GM04503 (cell line): ENCODE measurements at places on chromosomes 2 and 18.
A peak's percentile ranks its signal among the peaks of the same experiment; 100 is the strongest.

- DNase-seq, result no peak
These were observed 30.6 kb upstream of the CREB1 start for GRCh38 chr2:207499114-207499513.

- DNase-seq, result no peak
These were observed 10.7 kb downstream of the BAZ2B start for GRCh38 chr2:159605441-159606178.

- peak; percentile 79 for DNase-seq
These were observed 206.6 kb upstream of the RBMS1 start for GRCh38 chr2:160700021-160700814.

DNA sequence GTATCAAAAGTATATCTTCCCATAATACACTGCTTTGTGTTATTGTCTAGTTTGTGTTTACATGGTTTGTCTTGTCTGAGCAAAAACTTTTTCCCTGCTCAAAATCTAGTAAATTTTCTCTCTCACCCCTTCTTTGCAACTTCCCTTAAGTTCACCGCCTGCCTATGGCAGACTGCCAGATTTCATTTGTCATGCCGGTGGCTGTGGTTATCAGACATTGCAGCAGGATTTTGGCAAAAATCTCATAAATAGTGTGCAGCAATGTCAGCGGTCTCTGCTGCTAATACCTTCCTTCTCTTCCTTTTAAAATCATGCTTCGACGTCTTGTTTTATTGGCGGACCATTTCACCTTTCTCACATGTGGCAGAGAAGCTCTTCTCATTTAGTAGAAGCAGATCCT is 45.6 kb upstream of the TMEM178A start:
- DNase-seq, result no peak

DNA sequence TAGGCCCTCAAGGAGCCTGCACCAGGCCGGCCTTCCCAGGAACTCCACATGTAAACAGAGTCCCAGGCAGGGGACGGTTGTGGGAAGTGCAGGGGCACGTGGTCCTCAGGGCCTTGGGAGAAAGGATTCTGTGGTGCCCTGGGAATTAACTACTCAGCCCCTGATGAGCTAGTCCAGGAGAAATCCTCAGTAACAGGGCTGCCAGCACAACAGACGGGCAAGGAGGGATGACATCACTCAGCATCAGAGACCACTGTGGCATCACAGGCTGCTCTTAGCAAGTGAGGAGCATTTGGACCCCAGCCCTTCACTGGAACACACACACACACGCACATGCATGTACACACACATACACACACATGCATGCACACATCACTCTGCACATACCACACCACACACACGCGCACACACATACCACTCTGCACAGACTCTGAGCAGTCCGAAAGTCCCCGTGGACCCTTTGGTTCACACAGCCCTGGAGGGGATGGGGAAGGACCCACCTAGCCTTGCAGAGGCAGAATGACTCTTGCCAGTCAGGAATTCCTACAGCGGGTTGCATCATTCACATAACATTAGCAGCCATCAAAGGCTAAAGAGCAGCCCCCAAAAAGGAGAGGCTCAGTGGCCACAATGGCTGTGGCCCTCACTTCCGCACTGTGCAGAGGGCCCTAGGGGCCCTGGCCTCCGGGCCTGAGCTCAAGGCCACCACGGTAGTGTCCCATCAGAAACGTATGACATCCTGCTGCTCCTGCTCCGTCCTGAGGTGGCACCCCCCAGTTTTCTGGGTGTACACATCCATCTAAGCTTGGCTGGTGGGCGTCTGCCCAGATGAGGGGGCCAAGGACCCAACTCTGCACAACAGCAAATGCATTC is 1.9 kb upstream of the NMUR1 start:
- DNase-seq, result no peak

DNA sequence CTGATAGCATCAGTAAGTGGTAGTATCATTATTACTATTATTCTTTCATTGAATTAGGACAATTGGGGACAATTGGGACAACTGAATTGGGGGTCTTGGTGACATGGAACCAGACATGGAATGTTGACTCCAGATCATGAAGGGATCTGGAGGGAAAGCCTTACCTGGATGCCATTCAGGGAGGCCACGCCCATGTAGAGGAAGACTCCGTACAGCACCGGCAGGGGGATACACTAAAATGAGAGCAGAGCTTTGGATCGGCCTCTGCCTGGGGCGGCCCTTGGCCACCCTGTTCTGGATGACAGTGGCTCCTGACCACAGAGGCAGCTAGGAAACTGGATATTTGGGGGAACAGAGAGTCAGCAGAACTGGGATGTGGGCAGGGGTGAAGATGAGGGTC is 29.2 kb downstream of the MTHFD2 start:
- DNase-seq, result no peak

- no peak for DNase-seq
These were observed 56.4 kb upstream of the PPP1CB start for GRCh38 chr2:28695245-28695647.
